ENCODE measurements at places on chromosomes 3 and 15.

GRCh38 chr3:69665026-69665737, 74.1 kb upstream of the MITF start:
- no peak for DNase-seq

- DNase-seq, result no peak
These were observed 159.6 kb upstream of the GADL1 start for GRCh38 chr3:31054032-31054431.

GRCh38 chr3:197749601-197750395, at the start of gene FYTTD1:
Gene FYTTD1 (plus strand): TSS chr3:197749883. CDS start chr3:197749972, 89 bp downstream.
- DNase-seq, result peak; percentile 90

DNA sequence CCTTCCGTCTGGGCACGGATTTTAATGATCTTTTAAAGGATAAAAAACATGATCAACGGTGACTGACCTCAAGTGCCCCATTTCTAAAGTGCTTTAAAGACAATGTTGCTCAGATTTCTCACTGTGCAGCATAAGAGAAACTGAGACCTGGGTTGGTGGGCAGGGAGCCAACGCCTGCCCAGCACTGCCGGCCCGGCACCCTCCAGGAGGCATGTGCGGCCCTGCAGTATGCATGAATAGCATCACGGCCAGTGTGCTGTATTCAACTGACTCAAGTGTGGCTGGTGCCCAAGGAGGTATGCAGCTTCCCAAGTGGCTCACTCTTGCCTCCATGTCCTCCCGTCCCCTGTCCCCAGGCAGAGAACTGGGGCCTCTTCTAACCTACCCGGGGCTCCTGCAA, 30.3 kb downstream of the SEC61A1 start:
- DNase-seq, result no peak

DNA sequence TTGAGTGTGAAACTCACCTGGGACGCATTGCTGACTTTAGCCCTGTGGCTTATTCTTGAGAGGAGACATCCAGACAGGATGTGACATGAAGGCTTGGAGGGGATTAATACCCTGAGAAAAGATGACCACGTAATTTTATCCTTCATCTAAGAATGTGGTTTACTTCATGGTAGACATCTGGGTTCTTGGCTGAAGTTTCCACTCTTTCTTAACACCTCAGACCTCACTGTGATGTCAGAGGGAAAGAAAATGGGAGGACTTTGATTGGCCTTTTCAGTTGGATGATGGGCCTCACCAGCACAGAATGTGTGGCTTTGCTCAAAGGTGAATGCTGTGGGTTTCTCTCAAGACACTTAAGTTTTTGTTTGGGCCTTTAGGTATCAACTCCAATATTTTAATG, 16.5 kb downstream of the GORASP1 start:
- no peak for DNase-seq

- DNase-seq, result no peak
These were observed 13.3 kb downstream of the GRAMD2A start for GRCh38 chr15:72184165-72184811.

GRCh38 chr3:48428572-48429316, 1.1 kb downstream of the PLXNB1 start:
- no peak for DNase-seq

DNA sequence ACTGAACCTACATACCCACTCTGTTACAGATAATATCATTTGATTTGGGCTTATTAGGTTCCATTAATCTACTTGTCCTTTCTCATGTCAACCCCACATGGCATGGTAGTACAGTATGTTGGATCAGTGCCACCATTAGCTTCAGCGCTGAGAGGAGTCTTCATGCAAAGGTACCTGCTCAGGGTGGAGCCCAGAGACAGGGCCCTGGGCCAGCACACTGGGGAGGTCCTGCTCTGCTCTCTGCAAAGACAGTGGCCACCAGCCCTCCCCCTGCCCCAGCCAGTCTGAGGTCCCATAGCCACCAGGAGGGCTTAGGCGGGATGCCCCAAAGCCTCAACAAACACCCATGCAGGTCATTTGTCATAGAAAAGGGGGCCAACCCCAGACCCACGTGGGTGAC, 71.0 kb downstream of the ATP10A start:
- no peak for DNase-seq

DNA sequence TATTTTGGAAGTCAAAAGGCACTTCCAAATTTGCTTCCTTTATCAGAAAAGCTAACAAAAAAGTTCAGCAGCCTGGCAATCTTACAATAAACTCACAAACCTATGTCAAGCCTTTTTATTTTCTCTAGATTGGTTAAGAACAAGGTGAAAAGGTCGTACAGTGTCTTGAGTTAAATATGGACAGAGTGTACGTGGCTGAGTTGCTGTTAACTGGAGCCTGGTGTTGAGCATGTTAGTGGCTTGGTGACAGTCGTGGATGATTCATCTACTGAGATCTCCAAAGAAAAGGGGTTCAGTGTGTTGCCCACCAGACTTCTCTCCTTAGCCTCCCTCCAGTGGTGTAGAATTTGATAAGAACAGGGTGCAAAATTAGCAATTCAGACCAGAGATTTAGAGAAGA, 89.7 kb downstream of the SSR3 start:
- no peak for DNase-seq

- DNase-seq, result no peak
These were observed 90.6 kb downstream of the CD200R1L start for GRCh38 chr3:112755845-112756613.

- no peak for DNase-seq
These were observed 370.4 kb downstream of the TUSC7 start for GRCh38 chr3:117079997-117080396.

- DNase-seq, result no peak
These were observed 130.3 kb downstream of the GHSR start for GRCh38 chr3:172317984-172318383.

DNA sequence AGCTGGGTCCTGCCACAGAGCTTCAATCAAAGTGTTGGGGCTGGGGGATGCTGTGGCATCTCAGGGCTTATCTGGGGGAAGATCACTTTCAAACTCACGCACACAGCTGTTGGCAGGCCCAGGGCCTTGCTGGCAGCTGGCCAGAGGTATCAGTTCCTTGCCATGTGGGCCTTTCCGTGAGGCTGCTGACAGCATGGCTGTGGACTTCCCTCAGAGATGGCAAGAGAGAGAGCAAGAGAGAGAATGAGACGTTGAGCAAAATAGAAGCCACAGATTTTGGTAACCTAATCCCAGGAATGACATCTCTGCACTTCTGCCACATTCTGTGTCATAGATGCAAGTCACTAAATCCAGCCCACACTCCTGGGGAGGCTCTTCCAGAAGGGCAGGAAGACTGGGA, 91.0 kb downstream of the TPRG1 start:
- DNase-seq, result no peak

DNA sequence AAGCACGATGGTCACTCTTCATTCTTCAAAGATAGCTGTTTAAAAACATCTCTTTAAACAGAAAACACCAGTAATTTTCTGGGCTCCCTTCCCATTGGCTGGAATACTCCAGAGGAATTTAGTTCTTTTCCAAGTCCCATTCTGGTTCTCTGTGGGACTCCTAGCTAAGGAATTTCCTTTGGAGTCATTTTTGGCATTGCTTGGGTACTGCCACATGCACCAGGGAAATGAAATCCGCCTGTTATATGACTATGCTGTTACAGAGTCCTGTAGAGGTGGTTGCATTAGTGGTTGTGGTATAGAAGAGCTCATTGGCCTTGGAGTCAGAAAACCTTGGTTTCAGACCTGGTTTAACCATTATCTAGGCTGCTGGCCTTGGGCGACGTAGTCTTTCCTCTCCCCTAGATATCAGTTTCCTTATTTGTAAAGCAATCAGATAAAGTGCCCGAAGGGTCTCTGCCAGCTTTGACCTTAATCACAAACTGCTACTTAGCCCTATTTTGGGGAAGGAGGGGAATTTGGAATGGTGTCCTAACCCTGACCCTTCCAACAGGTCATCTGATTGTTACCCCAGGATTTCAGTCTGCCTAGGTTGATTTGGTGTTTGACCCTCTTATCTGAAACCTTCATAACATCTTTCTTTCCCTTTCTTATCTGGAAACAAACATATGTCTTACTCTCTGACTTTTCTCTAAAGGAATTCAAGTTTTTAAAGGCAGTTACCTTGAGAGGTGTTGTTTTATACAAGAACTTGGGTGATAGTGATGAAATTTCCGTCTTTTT, 13.4 kb downstream of the RTP1 start:
- DNase-seq, result no peak

GRCh38 chr3:169105561-169105960, 558.0 kb downstream of the MECOM start:
- DNase-seq, result no peak

- no peak for DNase-seq
These were observed 19.8 kb downstream of the MRPS11 start for GRCh38 chr15:88487178-88487795.

- DNase-seq, result no peak
These were observed 6.2 kb downstream of the ZNF609 start for GRCh38 chr15:64466408-64467141.
